Hematopoietic multipotent progenitor cell treated with erythropoietin and hydrocortisone succinate and interleukin-3 and kit ligand, for 15 days (in vitro differentiated cells): ENCODE measurements at places on chromosomes 16 and 17.

DNA sequence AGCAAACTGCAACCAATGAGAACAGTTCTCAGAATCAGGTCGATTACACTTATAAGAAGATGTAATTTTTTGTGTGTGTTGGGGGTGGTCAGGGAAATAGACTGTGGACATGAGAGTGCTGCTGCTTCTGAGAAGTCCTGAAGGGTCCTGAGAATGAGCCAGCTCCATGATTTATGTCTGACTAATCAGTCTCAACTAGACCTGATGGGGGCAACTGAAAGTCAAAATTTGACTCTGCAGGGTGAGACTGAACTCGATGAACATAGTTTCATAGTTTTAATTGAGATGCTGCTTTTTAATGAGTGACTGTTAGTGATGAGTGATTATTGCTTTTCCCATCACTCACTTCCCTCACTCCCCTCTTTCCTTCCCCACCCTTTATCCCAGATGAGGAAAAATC, 37.3 kb downstream of the SMARCE1 start:
- no peak for DNase-seq

DNA sequence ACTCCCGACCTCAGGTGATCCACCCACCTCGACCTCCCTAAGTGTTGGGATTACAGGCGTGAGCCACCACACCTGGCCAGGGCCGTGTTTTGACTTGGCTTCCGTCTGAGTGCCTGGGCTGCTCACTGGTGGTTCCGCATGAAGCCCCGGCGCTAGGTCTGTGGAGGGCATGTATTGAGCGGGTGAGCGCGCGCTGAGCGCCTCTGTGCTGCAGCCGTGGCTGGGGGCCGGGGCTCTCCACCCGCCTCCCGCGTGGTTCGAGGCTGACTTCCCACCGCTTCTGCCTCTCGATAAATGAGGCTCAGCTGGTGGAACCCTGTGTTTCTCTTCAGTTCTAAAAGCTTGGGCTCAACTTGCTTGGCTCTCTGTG, 38.9 kb upstream of the ATP2A3 start:
- DNase-seq, result no peak

- DNase-seq, result no peak
Observed at GRCh38 chr17:45908460-45908859, 14.1 kb downstream of the MAPT start.

GRCh38 chr16:50297301-50298074, 31.1 kb downstream of the ADCY7 start:
- DNase-seq, result no peak

GRCh38 chr16:7314163-7314562, 18.5 kb upstream of the RBFOX1 start:
- DNase-seq, result no peak

DNA sequence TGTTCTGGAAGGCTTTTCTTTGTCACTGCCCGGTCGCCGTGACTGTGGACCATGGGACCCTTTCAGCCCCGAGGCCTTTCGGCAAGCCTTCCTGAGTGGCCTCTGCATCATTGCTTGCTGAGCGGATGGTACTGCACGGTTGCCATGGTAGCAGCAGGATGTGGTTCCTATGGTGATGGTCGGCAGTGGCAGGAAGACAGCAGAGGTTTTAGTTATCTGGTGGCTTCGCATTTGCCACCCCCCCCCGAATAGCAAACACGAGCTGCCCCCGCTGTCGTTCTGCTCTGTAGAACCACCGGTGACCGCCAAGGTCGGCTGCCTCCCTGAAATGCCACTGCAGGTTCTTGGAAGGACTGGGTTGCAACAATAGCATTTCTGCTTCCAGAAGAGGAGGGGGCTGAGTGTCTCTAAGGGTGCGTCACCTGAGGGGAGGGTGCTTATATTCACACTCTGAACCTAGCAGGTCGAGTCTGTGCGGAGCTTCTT, 76.6 kb downstream of the CMIP start:
- DNase-seq, result no peak

DNA sequence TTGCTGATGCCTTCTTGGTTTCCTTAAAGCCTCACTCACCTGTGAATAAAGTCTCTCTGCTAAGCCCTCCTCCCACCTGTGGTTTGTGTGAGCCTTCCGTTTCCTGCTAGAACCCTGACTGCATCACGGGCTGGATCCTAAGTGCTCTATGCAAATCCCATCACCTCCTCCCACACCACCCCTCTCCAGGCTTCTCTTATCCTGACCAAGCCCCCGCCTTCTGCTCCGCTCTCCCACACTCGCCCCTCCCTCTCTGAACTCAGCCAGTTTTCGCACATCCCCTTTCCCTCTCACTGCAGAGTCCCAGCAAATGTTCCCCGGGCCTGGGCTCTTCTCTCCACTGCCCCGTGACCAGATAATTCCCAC, 51.8 kb downstream of the PIMREG start:
- DNase-seq, result no peak

GRCh38 chr16:88548985-88549384, 21.2 kb upstream of the ZC3H18 start:
- no peak for DNase-seq

- no peak for DNase-seq
Observed at GRCh38 chr17:49914096-49914490, 54.9 kb upstream of the DLX4 start.

- no peak for DNase-seq
Observed at GRCh38 chr16:50534091-50534490, 14.1 kb upstream of the NKD1 start.

DNA sequence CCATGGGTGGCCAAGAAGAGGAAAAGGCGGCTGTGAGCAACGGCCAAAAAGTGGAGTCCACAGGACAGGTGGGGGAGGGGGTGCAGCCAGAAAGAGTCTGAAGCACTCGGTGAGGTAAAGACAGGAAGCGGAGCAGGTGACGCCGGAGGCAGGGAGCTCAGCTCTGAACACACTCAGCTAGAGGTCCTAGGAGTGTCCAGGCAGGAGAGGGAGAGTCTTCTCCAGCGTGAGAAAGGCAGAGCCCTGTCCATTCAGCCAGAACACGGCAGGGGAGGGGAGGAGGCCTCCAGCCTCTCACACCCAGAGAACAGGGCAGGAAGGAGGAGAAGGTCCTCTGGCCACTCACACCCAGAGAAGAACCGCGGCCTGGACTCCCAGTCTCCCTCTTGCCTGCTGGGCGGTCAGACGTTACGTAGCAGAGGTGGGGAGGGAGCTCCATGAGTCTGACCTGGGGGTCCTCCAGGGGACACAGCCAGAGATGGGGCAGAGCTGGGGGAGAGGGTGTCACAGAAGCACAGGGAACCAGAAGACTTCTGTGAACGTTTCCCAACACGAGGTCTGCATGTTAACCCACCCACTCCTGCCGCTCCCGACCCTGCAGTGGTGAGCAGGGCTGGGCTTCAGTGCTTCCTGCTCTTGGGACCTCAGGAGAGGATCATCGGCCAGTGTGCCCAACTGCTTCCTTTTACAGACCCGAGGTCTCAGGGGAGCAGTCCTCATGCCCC, 89.2 kb downstream of the ABR start:
- no peak for DNase-seq

- DNase-seq, result no peak
Observed at GRCh38 chr17:29571883-29572681, 3.6 kb downstream of the TP53I13 start.

GRCh38 chr17:73534209-73534909, 109.9 kb downstream of the SDK2 start:
- no peak for DNase-seq
